ENCODE measurements at places on chromosomes 6 and 20.

DNA sequence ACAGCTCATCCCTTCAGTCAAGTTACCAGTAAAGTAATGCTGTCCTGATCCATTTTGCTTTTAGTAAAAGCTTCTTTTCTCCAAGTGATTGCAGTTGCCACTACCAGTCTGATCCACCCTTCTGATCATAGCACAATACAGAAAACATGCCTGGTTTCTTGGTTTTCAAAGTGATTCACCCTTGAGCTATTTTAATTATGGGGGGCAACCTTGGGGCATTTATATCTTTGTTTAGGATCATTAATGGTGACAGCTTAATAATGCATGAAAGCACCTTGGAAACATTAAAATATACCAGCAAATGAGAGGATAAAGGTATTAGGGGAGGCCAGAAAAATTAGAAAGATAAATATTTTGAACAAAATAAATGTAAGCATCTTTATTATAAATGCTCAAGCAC is 38.4 kb downstream of the LRRC1 start:
- no peak for DNase-seq

DNA sequence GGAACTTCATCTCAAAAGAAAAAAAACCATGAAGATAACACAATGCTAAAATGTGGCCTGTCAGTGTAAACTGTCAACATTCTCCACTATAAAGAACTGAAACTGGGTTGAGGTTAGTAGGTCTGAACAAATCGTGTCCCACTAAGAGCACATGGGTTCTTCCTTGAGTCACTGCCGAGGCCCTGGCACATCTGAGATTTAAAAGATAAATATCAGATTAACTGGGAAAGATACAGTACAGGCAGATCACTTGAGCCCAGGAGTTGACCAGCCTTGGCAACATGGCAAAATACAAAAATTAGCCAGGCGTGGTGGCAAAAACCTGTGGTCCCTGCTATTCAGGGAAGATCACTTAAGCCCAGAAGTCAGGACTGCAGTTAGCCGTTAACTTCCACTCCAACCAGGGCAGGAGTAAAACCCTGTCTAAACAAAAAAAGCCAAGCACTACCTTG is 5.6 kb downstream of the EEF1A1 start:
- DNase-seq: no peak

DNA sequence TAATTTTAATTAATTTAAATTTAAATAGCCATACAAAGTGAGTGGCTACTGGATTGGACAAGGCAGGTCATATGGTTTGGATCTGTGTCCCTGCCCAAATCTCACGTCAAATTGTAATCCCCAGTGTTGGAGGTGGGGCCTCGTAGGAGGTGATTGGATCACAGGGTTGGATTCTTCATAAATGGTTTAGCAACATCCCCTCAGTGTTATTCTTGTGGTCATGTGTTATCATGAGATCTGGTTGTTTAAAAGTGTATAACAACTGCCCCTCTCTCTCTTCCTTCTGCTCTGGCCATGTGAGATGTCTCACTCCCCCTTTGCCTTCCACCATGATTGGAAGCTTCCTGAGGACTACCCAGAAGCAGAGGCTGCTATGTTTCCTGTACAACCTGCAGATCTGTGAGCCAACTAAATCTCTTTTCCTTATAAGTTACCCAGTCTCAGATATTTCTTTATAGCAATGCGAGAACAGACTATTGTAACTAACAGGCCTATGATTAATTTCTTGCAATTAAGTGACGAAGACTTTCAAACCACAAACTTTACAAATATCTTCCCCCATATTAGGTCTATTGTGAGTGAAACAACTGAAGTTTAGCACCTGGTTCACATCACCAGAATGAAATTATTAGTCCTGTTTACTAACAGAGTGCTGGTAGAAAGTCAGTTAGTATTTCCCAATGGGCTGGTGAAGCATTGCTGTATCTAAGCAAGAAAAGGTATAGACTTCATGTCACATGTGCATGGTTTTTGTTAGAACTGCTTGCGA is 60.0 kb upstream of the TNFAIP3 start:
- DNase-seq: no peak

- no peak for DNase-seq
Observed at GRCh38 chr6:168370310-168370991, 50.9 kb upstream of the DACT2 start.

DNA sequence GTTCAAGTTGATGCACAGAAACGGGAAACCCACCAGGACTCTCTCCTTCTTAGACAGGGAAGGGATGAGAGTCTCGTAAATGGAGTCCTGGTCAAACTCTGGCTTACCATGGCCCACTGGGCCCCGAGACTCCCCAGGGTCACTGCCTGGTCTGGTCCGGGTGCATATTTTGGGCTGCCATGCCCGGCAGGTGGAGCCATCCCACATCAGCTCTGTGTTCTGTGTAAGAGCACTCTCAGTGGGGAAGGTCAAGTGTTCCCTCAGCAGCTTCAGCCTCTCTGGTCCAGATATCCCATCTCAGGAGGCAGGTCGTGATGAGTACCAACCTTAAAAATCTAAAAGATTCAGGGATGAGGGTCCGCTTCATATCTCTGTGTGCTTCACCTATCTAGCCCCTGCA is 138.8 kb downstream of the EDN3 start:
- no peak for DNase-seq

- DNase-seq: no peak
Observed at GRCh38 chr20:50568549-50568942, 58.4 kb downstream of the PTPN1 start.

DNA sequence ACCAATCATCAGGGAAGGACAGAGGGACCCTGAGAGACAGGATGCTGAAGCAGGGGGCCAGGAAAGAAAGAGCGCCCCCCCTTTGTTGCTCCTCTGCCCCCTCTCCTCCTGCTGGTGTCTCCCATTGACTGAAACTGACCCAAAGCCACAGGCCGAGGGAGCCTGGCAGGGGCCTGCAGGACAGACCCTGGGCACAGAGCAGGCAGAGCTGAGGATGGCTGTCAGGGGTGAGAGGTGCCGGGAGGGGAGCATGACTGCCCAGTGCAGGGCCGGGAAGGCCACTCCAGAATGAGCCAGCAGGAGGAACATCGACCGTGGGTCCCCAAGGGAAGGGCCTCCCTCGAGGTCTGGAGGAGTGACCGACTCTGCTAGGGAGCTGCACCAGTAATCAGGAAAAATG is 427.8 kb downstream of the PREX1 start:
- no peak for DNase-seq

- DNase-seq: no peak
Observed at GRCh38 chr6:52622810-52623209, 46.0 kb upstream of the TRAM2 start.

DNA sequence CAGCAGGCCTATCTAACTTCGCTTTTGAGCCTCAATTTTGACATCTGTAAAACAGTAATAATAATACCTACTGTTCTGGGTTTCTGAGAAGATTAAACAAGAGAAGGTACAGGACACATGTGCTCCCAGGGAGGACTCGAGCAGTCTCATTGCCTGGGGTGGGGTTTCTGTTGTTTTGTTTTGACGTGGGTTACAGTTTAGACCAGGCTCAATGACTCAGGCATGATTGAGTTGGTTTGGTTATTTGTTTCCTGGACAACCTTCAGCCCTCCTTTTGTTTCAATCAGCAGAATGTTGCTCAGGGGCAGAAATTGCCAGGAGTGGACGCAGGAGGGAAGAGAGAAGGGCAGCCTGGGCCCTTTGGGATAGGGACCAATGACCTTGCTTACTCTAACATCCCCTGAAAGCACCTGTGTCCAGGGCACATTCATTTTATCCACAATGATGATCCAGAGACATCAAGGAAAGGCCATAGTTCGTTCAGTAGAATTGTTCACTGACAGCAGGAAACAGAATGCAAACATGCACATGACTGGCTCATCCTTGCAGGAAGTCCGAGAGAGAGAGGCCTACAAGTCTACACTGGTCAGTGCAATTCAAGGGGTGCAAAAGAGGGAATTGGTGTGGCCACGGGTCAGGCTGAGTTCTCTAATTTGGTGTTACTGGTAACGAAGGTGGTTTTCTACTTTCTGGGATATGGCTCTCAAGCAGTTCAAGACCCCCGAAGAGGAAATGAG is 74.5 kb upstream of the MRPS10 start:
- DNase-seq: no peak

- DNase-seq: no peak
Observed at GRCh38 chr6:11058406-11058805, 14.3 kb upstream of the ELOVL2 start.

DNA sequence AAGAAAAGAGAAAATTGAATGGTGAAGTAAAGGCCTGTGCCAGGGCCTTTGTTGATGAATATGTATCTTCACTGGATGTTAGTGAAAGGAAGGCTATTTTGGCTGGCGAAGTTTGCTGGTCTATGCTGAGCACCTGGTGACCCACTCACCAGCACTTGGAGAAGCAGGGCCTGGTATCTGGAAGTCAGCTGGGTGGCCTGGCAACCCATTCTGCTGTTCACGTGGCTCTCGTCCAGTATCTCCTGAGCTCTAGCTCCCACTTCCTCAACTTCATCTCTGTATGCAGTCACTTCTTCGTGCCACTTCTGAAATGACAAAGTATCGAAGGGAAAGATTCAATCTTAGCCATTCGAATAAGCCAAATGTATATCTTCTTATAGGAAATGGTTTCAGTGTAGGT is 283.7 kb downstream of the SYNE1 start:
- no peak for DNase-seq

DNA sequence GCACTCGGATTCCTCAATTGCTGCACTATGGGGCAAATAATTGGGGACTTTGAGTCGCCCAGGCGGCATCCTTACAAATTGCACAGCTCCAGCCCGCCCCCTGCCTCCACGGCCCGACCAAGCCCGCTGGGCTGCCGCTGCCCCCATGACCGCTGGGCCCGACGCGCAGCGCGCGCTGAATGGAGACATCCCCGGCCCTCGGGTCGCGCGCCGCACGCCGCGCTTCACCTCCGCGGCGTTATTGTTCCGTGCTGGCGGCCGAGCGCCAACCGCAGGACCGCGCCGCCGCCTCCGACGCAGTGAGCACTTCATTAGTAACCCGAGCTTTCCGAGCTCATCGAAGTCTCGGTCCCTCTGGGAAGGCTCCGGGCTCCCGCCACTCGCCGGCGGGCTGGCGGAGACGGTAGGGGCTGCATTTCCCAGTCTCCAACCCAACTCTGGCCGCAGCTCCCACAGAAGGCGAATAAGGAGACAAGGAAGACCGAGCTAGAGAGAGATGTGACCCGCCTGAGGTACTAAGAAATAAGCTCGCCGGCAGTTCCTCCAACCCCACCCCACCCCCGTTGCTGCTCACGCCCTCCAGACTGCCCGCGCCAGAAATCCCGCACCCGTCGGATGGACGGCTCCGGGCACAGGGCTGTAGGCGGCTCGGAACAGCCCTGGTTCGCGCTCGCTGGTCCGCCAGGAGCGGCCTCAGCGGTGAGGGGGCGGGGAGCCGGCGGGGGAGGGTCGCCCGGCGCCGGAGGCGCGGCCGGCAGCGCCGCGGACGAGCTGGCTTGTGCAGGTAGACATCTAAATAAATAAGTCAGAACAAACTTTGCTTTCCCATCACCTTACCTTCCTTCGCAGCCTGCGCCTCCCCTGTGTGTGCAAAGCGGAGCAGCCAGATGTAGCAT is 703 bp downstream of the EPHA7 start:
- DNase-seq: no peak

- no peak for DNase-seq
Observed at GRCh38 chr6:28606424-28607391, 81.0 kb downstream of the GPX5 start.

GRCh38 chr6:2221726-2222274 is 23.6 kb downstream of the GMDS start:
- DNase-seq: no peak

GRCh38 chr6:147507162-147508041 is 1.1 kb upstream of the SAMD5 start:
- no peak for DNase-seq

- no peak for DNase-seq
Observed at GRCh38 chr20:58688840-58689239, 3.8 kb upstream of the NPEPL1 start.

- no peak for DNase-seq
Observed at GRCh38 chr20:45138561-45139300, 14.5 kb upstream of the WFDC12 start.

DNA sequence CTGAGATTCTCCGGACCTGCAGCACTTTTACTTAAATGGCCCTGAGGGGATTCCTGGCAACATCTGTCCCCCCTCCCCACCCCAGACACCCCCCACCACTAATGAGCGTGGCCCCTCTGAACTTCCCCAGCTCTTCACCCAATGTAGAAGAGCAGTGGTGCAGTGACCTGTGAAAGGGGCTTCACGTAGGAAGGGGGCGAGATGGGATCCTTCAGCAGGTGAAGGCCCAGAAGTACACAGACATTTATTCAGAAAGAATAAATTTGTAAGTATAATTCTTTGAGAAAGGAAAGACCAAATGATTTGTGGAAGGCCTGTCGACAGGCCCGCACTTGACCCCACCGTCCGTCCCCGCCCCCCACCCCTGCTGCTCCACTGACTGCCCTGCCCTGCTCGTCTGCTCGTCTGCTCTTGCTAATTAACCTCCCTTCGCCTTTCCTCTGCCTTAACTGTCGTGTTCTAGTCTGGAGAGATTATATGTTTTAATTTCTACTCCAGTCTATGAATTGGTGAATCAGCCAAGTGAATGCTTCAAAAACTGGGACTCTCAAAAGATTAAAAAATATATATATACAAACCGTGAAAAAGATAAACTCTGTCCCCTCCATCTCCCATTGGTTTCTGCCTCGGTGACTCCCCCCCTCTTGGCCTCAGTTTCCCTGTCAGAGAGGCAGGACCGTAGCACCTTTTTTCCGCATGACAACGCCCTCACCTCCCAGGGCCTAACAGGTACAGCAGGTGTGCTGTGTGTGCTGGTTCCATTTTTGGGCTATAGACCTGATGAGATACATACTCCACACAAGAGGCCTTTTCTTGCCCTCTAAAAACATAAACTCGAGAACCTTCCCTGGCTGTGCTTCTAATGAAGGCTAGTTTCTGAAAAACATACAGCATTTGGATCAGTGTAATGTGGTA is 49.2 kb downstream of the GNAS start:
- DNase-seq: no peak

DNA sequence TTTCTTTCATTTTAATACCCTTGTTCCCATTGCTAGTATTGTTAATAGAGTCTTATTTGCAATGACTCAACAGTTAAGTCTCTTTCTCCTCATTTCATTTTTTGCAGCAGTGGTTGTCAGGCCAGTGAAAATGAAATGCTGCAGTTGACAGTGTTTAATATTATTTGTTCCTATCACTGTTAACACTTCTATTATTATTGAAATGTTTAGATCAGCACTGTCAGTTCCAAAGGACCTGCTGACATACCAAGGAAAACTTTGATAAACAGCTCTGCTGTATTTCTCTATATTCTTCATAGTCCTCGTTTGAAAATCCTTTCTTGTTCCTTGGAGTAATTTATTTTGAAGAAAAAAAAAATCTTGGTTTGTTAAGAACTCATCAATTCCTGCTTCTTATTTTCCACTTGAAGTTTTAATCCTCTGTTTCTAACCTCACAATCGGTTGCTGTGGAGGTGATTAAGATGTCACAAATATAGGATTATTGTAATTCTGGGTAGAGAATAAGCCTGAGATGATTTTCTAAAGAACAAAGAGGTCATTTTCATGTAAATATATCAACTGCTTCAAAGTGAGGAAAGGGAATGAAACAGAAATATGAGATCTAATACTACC is 1065.9 kb upstream of the CITED2 start:
- no peak for DNase-seq

GRCh38 chr6:72720464-72720863 is 98.6 kb downstream of the KCNQ5 start:
- DNase-seq: no peak

- no peak for DNase-seq
Observed at GRCh38 chr20:23655491-23656211, 17.9 kb upstream of the CST3 start.

GRCh38 chr20:53942973-53943372 is 127.4 kb downstream of the BCAS1 start:
- no peak for DNase-seq

- no peak for DNase-seq
Observed at GRCh38 chr20:53370345-53370961, 223.2 kb downstream of the ZNF217 start.

- no peak for DNase-seq
Observed at GRCh38 chr6:144012534-144012933, 4.5 kb upstream of the PLAGL1 start.
